ENCODE measurements at places on chromosomes 12 and 14.

GRCh38 chr14:104171029-104171697 lies 32.8 kb downstream of the KIF26A start:
- DNase-seq = no peak

GRCh38 chr12:52710730-52711129 lies 7.4 kb upstream of the KRT77 start:
- no peak for DNase-seq

- DNase-seq = no peak
Measured at GRCh38 chr12:58896278-58896677, 24.0 kb downstream of the LRIG3 start.

GRCh38 chr12:130582286-130582685 lies 133.8 kb downstream of the RIMBP2 start:
- DNase-seq = no peak

DNA sequence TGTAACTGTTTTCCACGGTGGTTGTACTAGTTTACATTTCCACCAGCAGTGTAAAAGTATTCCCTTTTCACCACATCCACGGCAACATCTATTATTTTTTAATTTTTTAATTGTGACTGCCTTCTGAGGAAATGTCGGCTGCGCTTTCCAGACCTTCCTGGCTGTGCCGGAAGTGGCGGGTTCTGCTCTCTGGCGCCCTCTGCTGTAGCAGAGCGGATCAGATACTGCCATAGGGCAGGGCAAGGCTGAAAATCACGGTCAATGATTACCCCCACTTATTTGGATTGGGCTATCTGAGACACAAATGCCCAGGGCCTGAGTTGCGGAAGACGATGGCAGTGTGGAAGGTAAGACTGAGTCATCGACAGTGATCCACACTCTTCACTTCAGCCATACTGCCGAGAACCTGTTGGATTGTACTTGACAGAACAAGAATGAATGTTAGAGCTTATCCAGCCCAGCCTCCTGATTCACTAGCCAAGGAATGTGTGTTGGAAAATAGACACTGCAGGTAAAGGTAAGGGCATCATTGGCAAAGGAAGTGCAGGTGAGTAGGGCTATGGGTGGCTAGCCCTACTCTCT lies 124.2 kb downstream of the NTF3 start:
- no peak for DNase-seq

DNA sequence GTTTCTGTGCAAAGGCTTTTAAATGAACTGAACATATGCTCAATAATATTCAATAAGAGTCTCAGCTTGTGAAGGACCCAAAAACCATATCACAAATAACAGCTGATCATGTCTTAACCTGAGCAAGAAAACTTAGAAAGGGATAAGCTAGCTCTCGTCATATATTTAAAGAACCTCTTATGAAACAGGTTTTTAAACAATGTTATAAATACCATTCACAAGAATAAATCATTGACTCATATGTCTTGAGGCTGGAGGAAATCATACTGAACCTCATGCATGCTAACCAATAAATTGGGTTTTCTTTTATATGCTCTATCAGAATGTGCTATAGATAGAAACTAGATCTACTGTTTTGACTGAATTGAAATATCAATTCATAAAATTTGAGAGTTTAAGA lies 426.9 kb downstream of the NOVA1 start:
- no peak for DNase-seq

DNA sequence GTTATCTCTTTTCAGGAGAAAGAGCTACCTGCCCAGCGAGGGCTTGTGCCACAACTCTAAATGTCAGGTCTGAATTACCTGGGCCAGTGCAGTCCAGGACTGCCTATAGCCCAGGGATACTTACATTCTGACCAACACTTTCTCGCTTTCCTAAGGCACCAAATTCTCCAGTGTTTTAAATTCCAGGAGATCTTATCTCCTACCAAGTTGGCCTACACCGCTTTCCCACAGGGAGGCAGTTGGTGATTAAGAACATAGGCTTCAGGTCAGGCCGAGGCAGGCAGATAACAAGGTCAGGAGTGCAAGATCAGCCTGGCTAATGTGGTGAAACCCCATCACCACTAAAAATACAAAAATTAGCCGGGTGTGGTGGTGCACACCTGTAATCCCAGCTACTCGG lies 41.1 kb downstream of the RPS29 start:
- no peak for DNase-seq

DNA sequence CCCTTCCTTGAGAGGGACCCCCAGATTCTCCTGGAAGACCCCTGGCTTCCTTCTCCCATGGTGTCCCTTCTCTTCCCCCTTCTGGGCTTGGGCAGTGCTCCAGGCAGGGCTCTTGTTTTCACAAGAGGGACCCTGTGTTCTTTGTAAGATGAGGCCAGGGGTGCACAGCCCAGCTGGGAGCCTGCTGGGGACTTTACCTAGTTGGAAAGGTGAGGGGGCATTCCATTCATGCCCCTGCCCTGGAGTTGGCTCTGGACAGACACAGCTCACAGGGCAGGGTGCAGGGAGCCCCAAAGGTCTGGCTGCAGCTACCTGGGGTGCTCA lies 31.2 kb downstream of the ISCA2 start:
- no peak for DNase-seq

DNA sequence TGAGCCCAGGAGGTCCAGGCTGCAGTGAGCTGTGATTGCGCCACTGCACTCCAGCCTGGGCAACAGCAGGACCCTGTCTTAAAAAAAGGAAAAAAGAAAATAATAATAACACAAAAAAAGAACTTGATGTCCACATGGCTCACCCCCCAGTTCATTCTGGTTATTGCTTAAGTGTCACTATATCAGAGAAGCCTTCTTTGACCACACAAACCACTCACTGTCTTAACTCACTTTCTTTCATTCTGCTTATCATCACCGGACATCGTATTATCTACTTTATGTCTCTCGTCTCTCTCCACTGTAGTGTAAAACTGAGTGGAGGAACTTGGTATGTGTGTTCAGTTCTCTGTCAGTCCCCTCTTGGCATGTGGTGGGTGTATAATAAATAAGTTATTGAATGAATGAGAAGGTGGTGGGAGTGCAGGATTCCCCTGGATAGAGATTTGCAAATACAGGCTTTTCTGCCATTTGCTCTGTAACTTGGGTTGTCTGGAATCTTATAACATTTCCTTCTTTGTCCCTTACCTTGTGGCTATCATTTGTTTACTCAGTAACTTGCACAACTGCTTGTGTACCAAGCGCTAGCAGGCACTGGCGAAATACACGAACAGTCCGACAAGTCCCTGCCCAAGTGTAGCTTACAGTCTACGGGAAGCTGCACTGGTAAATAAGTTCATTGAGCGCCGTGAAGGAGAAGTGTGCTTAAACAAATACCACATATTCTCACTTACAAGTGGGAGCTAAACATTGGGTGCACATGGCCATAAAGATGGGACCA lies 86.6 kb upstream of the TRAF3 start:
- DNase-seq = no peak

DNA sequence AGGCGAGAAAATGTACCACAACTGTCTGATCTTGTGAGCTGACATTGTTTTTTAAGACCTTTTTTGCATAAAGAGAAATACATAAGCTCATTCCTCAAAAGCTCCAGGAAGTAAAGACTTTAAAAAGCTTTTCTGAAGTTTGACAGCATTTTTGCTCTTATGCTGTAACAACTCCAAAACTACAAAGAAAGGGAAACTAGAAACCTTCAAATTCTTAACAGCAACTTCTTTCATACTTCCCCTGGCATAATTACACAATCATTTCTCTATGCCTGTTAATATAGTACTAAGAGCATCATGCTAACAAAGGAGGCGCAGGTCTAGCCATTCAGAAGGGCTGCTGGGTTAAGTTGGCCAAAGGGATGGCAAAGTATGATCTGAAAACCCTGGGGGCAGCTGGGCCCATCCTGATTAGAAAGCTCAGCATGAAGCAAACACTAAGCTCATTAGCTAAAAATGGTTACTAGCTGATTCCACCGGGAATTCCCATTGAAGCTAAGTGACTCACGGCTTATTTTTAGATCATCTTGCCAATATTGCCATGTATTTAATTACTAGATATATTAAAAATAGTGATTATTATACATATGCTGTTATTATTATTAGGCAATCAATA lies 26.1 kb upstream of the ANP32D start:
- no peak for DNase-seq

DNA sequence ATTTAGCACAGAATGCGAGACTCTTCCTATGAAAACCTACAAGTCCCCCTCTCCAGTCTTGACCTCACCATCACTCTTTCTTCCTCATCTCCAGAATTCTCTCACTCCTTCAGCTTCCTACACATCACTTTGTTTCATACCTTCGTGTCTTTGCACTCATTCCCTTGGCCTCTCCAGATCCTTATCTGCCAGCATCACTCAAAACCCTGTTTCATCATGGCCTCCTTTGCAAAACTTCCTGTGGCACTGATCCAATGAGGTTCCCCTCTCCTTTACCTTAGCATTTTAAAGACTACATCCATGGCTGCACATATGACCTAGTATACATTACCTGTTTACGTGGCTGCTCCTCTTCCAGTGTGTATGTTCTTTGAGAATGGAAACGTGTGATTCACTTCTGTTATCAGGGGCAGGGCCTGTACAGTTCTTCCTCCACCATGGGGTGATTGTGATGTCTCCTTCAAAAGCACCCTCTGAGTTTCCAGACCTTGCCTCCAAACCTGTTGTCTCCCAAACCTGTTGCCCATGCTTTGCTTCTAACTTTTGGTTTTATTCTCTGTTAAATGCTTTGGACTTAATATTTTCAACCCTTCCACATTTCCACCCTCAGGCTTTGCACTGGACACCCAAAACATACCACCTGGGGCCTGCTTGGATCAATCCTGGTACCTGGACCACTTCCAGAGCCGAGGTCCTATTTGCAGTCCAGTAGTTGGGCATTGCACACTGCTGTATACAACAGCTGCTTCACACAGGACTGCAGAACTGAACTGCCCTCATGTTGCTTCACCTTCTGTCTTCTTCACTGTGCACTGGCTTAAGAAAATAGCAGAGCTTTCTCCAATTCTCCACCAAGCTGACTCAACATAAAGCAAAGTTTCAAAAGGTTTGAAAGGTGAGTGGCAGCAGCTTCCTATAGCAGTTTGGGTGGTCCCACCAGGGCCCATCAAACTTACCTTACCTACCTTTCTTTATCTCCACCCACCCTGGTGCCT lies 131.7 kb downstream of the LLPH start:
- DNase-seq = no peak

DNA sequence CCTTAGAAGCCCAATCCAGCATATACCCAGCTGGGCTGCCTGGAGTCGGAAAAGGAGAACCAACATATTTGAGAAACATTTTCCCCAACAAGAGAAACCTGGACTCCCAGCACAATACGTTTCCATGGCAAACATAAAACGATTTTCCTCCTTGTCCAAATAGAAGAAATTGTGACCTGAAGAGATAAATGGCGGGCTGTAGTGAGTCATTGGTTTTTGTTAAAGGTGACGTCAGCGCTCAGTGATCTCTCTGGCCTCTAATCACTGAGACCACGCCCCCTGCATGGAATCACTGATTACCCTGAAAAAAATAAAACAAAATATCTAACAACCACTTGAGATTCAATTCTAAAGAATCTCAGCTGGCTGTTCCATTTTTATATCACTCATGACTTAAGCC lies 6.0 kb downstream of the CCDC60 start:
- DNase-seq = no peak

GRCh38 chr14:92480856-92481255 lies 32.7 kb upstream of the RIN3 start:
- DNase-seq = no peak

- DNase-seq = no peak
Measured at GRCh38 chr12:89838833-89839232, 130.2 kb upstream of the ATP2B1 start.

GRCh38 chr14:22530127-22530526 lies 58.9 kb downstream of the DAD1 start:
- DNase-seq = no peak

GRCh38 chr12:6967651-6968100 lies 2.8 kb downstream of the PHB2 start:
- no peak for DNase-seq

DNA sequence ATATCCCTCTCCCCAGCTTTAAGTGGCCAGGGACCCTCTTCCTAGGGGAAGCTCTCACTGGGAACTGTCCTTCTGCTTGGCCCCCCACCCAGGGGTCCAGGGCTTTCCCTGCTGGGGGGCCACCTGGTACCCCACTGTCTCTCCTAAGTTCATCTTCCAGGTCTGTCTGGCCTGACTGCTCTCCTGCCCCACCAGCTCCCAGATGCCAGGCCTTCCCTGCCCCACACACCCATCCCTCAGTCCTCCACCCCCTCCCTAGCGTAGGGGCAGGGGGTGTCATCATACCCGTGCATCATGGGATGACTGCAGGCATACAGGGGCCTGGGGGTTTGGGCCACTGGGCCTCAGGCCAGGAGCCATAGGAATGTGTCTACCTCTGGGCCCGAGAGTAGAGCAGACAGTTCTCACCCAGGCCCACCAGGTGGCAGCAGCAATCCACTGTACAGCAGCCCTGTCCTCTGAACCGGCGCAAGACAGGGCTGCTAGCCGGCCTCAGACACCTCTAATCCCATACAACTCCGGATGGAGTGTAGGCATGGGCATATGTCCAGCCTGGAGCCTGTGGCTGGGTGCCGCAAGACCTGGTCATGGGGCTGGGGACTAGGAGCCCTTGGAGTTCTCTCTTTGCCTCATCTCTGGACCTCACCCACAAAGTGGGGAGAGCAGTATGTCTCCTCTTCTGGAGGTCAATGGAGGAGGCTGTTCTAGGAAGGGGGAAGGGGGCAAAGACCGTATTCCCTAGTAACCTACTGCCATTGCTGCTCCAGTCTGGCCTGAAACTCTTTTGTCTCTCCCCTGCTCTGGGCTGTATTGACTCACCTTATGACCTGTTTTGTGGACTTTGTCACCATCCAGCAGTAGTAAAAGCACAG lies 10.0 kb upstream of the SMARCD1 start:
- peak; percentile 53 for DNase-seq

- no peak for DNase-seq
Measured at GRCh38 chr14:61360796-61361525, 39.6 kb downstream of the PRKCH start.

DNA sequence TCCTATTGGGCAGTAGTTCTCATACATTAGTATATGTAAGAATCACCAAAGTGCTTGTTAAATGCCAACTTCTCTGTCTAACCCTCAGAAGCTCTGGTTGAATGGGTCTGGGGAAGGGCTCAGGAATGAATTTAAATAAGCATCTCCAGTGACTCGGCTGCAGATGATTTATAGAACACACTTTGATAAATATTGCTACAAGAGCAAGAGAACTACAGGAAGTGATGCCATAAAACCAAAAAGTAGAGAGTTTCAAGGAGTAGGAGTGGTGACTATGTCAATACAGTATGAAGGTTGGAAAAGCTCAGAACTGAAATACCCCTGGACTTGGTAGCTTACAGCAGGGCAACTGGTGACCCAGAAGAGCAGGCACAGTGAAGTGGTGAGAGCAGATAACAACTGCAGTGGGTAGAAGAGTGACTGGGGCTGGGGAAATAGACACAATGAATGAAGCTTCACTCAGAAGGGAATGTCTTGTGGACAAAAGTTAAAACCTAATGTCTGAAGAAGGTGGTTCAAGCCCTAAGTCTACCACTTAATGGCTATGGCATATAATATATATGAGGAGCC lies 8.0 kb upstream of the PLEKHA5 start:
- no peak for DNase-seq

GRCh38 chr12:40775661-40776060 lies 83.4 kb downstream of the CNTN1 start:
- no peak for DNase-seq

Data from COR-L47 (cell line).